ENCODE measurements at places on chromosomes 2 and 18. TPM values are rescaled to one million over a fixed set of nuclear protein-coding genes. Genes with fewer than 3 reads are reported as not detected.

Gene CCL20
- total RNA-seq, result not detected

Gene GRHL1
- 1.1 TPM for total RNA-seq

DNA sequence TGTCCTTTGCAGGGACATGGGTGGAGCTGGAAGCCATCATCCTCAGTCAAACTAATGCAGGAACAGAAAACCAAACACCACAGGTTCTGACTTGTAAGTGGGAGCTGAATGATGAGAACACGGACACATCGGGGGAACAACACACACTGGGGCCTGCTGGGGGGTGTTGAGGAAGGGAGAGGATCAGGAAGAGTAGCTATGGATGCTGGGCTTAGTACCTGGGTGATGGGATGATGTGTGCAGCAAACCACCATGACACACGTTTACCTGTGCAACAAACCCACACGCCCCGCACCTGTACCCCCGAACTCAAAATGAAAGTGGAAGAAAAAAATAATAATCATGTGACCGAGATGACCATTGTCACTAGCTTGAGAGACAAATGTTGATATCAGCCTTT lies 114.7 kb downstream of the NDUFA10 start:
- DNase-seq, result no peak

DNA sequence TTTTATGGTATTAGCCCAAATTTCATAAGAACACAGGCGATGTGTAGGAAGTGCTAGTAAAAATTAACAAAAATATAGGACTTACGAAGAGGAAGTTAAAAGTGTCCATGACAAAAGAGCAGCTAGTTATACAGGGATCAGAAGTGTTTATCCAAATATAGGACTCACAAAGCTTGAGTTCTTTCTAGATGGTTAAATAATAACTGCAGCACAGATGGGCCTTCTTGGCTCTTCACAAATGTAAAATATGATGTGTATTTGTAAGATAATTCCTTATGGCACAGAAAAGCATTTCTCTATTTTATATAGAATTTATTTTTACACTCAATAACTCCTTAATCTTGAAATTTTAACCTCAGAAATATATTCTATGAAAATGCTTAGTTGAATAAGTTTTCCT lies 100.9 kb upstream of the SPHKAP start:
- DNase-seq, result no peak

DNA sequence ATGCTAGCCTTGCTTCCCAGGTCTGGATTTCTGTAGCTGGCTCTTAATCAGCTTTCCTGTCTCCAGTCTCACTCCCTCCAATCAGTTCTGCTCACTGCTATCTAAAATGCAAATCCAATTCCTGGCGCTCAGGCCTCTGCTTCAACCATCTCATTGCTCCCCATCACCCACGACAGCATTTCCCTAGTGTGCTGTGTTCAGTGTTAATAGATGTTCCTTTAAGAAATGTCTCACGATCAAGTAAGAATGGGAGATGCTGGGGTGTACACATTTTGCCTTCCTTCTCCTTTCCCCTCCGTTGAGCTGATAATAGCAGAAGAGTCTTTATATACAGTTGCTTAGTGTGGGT lies 1.6 kb upstream of the PUM2 start:
- DNase-seq, result no peak

DNA sequence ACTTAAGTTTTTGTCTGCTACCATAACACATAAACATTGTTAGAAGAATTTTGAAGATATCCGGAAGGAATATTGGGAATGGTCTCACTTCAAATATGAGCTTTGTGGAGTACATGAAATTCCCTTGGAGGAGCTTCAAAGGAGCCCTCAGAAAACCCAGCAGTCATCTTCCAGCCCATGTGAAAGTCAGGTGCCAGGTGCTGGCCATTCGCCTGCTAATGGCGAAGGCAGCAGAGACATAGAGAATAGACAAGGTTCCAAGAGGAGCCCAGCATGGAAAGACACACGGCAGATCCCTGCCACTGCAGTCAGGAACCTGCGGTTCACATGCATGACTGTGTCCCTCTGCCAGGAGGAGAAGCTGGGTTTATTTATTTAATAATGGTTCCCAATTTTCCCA lies 40.0 kb upstream of the EPG5 start:
- no peak for DNase-seq

DNA sequence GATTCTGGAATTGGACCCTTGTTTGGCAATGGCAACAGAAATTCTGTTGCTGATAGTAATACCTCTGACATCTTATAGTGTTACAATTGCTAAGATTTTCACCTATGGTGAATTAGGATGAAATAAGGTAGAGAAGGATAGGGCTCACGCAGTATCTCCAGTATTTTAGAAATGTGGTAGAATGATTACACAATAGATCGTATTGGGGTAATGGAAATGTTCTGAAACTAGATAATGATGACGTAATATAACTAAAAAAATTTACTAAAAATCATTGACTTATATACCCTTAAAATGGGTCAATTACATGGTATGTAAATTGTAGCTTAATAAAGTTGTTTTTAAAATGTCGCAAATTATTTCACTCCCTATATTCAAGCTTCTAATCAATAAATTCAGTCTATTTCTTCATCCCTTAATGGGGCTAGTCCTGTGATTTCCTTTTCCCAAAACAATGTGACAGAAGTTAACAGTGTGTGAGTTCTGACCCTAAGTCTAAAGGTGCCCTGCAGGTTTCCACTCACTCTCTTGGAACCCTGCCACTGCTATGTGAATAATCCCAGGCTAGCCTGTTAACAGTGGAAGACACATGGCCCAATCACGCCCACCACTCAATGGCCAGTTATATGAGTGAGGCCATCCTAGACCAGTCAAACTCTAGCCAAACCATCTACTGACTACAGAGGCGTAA lies 31.2 kb downstream of the USP37 start:
- no peak for DNase-seq

DNA sequence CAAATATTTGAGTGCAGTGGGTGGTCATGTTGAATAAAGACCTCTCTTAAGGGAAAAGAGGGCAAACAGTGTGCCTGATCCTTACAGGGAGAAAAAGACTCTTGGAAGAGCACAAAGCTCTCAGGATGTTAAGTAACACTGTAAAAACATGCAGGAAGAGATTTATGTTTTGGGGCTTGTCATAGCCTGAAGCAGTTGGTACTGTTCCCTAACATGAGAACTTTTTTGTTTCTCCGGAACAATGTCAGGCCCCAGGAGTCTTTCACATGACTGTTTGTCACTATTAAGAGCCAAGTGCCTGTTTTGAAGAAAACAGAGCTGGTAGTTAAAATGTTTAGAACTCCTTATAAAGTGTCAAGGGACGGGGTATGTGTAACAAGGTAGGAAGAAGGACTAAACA lies 83.7 kb upstream of the B3GNT2 start:
- no peak for DNase-seq

GRCh38 chr2:155908567-155908966 lies 424.0 kb downstream of the NR4A2 start:
- DNase-seq, result no peak

DNA sequence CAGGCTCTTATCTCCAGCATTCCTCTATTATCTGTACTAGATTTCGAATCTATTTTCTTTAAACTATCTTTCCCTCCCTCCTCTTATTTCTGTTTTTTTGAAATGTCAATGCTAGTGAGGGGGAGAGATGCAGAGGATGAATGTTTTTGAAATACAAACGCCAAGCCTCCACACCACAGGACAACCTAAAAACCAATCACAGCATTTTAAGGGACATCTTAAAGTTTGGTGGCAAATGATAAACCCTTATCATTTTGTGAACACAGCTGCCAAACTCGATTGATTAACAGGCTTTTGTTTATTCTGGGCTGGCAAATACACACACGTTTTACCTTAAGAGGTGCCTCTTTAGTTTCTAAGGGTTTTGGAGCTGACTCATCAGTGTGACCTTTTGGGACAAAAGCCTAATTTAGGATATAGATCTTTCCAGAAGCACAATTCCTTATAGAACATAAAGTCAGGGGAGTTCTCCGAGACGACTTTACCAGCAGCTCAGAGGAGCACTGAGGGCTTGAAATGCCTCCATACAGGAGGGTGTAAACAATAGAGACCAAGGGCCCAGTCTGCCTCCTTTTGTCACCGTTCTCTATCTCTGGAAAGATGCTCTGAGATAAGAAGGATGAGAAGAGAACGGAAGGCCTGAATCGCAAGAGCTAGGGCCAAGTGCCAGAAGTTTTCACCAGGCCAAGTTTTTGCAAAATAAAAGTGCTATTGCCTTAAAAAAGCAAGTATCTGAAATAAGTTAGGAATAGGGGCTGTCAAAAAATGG lies 4.2 kb upstream of the MEIS1 start:
- DNase-seq, result no peak

DNA sequence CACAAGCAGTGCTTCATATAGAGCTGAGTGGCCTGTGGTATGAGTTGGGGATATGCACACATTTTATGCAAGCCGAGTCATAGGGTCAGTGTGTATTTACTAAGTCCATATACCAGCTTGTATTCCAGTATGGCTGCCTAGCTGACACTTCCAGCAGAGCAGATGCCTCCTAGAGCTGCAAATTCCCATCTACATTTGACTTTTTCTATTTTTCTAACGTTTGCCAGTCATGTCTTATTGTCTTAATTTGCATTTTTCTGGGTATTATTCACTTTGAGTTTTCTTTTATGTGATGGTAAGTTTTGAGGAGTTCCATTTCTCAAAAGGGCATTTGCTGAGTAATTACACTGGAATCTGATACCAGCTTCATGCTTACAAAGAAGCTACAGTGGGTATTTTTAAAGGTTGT lies 334.5 kb upstream of the CDH2 start:
- no peak for DNase-seq

- no peak for DNase-seq
Observed at GRCh38 chr2:181588546-181588945, 68.4 kb downstream of the CERKL start.

DNA sequence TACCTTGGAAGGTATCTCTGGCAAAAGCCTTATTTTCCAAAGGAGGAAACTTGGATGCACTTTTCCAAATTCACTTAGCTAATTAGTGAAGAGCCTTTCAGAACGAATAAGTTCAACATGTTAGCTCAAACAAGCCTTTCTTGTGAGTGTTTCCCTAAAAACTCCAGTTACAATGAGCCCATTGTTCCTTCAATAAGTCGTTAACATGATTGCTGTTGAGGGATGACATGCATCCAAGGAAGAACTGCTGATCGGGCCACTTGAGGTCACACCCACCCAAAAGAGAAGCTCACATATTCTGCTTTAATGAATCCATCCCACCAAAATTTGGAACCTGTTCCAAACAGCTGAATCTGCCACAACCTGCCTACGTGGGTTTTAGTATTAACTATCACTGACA lies 48.1 kb upstream of the SLC35G4 start:
- no peak for DNase-seq

DNA sequence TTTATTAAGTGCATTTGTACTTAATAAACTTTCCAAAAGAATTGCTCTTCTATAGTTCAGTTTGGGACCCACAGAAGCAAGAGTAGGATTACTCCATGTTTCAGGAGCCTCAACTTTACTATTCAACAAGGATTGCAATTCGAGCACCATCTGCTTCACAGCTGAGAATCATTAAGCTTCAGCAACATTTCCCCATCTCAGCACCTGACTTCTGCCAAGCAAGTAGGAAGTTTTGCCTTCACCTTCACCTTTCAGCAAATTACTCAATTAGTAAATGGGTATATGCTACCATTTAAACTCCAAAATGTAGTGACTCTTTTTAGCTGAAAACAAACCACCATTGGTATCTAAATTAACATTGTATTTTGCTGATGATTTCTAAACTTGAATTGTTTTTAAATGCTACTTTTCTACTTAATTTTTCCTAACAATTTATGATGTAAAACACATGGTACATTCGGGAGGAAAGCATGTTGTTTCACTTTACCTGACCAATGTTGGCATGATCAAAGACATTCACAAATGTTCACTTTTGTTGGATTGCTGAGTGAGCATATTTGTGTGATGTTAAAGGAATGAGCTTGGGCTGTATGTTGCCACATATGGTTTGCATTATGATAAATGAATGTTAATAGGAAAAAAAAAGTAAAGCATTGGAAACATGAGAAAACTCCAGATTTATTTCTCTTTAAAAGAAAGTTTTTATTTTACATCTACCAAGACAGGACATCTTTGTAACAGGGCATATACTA lies 159.2 kb downstream of the GULP1 start:
- DNase-seq, result no peak

- DNase-seq, result no peak
Observed at GRCh38 chr2:11393711-11394236, 49.3 kb upstream of the ROCK2 start.

GRCh38 chr2:199784512-199784911 lies 66.5 kb downstream of the FTCDNL1 start:
- DNase-seq, result no peak

Data from natural killer cell treated with Interleukin-12 subunit alpha and Interleukin-12 subunit beta and Interleukin-15 and Interleukin-18, amount 100 ng/mL, for 72 hours (primary cell).